ENCODE measurements at places on chromosomes 7 and 10.

- no peak for DNase-seq
These were observed 77.2 kb upstream of the CALCR start for GRCh38 chr7:93651603-93652159.

DNA sequence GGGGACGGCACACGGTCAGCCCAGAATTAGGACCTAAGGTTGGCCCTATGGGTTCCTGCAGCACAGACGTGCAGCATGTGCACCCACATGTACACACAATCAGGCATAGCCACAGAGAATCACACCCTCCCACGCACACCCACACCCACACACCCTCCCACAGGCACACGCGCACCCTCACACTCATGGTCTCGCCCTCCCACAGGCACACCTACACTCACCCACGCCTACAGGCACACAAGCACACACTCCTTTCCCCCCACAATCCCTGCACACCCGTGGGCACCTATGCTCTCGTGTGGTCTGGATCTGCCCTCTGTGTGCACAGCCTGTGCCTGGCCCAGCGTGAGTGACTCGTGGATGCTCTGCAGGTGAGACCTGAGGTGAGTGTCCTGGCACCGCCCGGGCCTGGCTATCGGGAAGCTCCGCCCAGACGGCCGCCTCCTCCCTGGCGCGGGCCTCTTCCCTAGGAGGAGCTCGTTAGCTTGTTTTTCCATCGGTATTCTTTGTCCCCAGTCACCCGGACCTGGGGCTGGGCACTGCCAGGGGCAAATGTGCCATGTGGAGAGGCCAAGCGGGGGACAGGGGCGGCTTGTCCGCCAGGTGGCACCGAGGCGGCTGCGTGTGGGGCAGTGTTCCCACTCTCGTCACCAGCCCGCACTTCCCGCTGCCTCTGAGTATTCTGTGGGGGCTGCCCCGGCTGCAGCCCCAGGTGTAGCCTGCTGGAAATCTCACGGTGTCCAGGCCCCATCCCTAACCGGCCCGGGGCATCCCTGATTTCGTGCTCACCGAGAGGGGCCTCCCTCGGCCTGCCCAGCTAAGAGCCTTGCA is 110.2 kb upstream of the FAM20C start:
- no peak for DNase-seq

- DNase-seq, result no peak
These were observed 45.8 kb upstream of the RHEB start for GRCh38 chr7:151565541-151565940.

- no peak for DNase-seq
These were observed 20.8 kb upstream of the OR2A5 start for GRCh38 chr7:144027974-144028373.

- no peak for DNase-seq
These were observed 380 bp downstream of the NAT16 start for GRCh38 chr7:101179713-101180112.

DNA sequence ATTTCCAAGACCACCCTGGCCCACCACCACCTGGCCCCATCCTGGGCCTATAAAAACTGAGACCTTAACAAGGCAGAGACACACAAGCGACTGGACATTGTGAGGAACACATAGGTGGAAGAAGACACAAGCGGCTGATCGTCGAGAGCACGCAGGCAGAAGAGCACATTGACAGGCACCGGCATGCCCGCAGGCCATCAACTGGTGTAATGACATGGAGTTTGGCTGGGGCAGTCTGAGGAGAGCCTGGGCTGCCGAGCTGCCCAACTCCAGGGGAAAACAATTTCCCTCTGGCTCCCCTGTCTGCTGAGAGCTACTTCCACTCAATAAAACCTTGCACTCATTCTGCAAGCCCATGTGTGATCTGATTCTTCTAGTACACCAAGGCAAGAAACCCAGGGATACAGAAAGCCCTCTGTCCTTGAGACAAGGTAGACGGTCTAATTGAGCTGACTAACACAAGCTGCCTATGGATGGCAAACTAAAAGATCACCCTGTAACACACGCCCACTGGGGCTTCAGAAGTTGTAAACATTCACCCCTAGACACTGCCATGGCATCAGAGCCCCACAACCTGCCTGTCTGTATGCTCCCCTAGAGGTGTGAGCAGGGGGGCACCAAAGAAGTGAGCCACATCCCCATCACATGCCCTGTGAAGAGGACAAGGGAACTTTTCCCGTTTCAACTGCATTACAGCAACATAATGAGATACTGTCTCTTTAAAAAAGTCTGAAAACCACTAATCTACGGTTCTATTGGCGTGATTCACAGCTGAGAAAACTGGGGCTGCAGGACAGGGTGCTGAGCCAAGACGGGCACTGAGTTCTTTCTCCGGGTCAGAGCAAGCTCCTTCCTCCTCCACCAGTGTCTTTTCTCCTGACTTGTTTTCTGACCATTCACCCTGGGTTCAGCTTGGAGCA is 18.5 kb upstream of the TNS3 start:
- no peak for DNase-seq

- DNase-seq, result no peak
These were observed 334.1 kb downstream of the GLRX3 start for GRCh38 chr10:130470286-130470685.

DNA sequence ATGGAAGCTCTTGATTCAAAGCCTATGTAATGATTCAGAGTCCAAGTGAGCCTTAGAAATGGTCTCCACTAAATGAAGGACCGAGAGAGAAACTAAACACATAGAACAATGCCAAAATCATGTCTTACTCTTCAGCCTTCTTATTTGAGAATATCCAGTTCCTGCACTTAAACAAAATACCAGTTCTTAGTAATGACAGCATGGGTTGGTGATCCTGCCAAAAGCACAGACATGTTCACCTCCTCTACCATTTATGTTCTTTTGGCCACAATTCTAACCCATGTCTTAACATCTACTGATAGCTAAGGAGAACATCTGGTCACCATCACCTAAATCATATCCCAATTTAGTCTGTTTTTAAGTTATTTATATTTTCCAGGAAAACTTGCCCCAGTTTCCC is 239.6 kb upstream of the PTN start:
- DNase-seq, result no peak

DNA sequence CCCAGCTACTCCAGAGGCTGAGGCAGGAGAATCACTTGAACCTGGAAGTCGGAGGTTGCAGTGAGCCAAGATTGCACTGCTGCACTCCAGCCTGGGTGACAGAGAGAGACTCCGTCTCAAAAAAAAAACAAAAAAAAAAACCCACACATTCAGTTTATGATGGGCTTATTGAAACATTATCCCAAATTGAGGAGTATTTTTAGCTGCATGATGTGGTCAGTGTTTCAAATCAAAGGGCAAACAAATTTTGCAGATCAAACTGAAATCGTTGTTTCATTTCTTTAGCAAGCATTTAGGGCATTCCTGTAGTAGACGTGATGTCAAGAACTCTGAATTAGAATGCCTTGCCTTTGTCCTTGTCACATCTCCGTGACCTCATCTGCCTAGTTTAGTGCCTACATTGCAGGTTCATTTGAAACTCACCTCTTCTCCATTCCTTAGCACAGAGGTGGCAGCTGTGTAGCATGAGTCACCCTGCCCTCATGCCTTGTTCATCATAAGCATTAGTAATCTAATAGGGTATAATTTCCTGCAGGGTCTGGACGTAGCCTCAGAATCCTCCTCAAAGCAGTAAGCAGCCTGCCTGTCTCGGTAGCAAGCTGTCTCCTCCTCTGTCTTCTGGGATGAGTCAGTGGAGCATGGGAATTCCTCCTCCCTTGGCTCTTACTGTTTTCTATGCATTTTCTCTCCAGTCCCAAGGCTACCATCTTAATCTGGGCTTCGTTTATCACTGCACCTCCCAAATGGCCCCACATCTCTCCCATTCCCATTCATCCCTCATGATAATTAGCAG is 73.8 kb downstream of the CUL1 start:
- DNase-seq, result peak; percentile 39

DNA sequence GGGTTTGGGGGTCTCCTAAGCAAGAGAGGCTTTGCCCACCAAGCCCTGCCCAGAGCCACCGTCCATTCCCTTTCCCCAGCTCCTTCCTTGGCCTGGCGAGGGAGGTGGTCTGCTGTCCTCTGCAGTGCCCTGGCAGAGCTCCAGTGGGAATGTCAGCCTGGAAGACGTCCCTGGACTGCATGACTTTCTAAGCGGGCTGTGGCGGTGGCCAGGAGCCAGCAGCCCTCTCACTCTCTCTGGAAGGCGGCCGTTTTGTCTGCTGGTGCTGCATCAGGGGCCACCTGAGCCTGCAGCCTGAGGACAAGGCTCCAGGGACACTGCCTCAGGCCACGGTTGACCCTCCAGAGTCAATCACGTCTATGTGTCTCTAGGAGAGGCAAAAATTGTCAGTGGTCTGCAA is 271.0 kb downstream of the SKAP2 start:
- no peak for DNase-seq

GRCh38 chr10:129372172-129372571 is 94.9 kb upstream of the MGMT start:
- DNase-seq, result no peak

GRCh38 chr10:8053446-8054243 is 843 bp upstream of the GATA3 start:
- peak; percentile 97 for DNase-seq

GRCh38 chr10:61643316-61643751 is 19.4 kb upstream of the CABCOCO1 start:
- DNase-seq, result no peak

- DNase-seq, result no peak
These were observed 55.5 kb downstream of the AUTS2 start for GRCh38 chr7:69653806-69654205.

DNA sequence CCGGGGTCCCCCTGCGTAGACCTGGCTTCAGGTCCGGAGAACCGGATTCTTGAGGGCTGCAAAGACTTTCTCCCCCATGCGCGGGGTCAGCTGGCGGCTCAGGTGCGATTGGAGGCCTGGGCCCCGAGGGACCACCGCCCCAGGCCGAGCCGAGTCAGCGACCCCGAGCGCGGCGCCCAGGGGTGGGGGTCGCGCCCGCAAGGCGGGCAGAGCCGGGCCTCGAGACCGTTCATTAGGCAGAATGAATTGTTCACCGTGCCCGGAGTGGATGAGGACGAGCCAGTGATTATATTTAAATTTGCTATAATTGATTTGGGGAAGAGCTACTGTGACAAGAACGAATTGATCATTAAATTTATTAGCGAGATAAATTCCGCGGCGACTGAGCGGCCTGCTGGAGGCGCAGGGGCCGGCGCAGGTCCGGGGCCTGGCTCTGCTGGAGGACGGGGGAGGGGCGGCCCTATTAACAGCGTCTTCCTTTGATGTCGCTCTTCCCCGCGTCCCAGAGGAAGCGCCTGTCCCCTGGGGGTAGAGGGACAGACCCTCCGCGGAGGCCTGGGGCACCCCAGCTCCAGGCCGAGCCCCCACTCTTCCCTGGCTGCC is 7.5 kb downstream of the MNX1 start:
- no peak for DNase-seq

DNA sequence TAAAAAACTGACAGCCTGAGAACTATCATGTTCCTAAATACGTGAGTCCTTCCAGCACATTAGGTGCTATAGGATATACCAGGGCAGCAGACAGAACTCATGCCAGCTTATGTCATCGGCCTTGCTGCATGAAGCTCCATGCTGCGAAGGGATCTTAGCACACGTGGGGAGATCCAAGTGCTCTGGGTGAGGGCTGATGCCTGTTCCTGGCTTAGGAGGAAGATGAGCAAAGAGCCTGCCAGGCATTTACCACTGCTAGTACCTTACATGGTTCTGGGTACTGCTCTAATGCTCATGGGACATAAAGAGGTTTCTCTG is 43.2 kb downstream of the SVIL start:
- no peak for DNase-seq

GRCh38 chr7:151437866-151438516 is 1.9 kb downstream of the CRYGN start:
- DNase-seq, result no peak

DNA sequence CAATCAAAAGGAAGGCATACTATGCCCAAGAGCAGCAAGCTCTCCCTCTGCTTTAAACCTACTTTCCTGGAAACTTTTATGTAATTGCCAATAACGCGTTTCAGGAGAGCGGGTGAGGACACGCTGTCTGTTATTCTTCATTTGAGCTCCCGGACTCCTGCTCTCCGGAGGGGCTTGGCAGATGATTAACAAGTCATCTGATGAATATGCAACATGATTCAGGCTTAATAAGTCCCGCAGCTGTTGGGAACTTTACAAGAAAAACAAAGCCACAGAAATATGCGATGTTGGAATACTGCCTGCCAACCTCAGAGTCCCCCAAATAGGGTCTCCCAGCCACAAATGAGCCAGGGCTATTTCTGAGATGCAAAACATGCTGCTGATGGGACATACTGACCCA is 348.0 kb downstream of the GPAM start:
- DNase-seq, result no peak

DNA sequence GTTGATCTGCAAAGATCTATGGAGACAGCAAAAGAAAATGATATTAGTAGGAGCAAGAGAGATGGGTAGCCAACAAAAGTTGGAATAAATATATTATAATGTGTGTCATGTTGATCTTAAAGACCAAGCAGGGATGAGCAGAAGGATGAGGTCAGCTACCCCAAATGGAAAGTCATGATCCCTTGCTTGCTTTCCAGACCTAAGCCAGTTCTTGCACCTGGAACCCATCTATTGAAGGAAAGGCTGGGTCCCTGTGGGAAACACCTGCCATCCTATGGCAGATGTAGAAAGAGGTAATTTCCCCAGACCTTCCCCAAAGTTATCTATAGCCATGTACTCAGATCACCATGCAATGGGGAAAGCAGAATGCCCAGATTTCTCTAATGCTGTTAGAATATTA is 52.5 kb downstream of the LYZL2 start:
- no peak for DNase-seq

DNA sequence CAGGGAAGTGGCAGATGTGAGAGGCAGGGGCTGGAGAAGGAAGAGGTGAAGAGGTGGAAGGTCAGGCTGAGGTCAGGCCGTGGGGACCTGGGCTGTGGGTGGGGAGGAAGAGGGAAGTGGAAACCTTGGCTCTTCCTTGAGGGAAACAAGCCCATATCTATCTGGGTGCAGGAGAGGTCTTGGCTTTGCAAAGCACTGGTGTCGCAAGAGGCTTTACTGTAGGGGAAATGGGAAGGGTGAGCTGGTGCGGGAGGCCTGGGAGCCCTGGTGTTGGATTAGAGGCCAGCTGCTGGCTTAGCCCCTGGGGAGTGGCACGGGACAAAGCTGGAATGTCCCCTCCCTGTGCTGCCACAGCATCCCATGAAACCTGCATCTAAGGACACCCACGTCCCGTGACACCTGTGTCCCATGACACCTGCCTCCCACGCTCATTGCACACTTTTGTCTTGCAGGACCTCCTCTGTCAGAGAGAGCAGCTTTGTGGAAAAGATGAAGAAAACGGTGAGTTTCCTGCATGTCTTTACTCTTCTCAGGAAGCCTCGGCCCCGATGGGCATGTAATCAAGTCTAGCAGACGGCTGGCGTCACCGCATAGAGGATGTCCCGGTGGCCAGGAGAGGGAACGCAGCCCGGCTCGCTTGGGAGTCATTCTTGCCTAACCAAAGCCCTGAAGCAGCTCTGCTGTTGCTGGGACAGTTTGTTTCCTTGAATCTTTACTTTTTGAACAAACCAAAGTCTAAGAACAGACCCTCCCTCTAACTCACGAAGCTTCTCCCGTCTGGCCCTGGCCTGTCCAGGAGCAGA is 22.2 kb downstream of the TMEM120A start:
- DNase-seq, result peak; percentile 50

GRCh38 chr10:50883629-50884028 is 1.8 kb downstream of the A1CF start:
- DNase-seq, result no peak

GRCh38 chr7:155506854-155507337 is 39.5 kb downstream of the CNPY1 start:
- no peak for DNase-seq

- no peak for DNase-seq
These were observed 29.3 kb upstream of the BNIP3 start for GRCh38 chr10:132011024-132011423.
